Stimulated activated CD4-positive, alpha-beta T cell treated with anti-CD3 and anti-CD28 coated beads, TNF-alpha, amount 100 ng/mL, for 24 hours (primary cell): ENCODE measurements at places on chromosomes 11 and 22.

DNA sequence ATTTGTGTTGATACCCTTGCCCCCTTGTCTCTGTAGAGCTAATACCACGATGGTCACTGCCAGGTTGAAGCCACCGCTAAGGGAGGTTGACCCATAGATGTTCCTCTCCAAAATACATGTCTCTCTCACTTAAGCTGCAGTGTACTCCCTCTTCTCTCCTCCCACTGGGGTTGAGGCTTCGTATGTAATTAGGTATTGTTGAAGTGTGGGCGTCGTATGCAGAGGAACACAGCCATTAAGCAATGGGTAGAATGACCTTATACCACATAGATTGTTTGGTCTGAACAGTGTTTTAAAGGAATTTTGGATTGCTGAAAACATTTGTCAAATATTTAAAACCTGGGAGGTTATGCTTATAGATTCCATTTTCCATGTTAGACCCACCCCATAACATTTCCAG, 71.9 kb downstream of the TRAF6 start:
- DNase-seq = no peak

- DNase-seq = no peak
Measured at GRCh38 chr11:102727890-102728289, 3.1 kb upstream of the MMP8 start.

DNA sequence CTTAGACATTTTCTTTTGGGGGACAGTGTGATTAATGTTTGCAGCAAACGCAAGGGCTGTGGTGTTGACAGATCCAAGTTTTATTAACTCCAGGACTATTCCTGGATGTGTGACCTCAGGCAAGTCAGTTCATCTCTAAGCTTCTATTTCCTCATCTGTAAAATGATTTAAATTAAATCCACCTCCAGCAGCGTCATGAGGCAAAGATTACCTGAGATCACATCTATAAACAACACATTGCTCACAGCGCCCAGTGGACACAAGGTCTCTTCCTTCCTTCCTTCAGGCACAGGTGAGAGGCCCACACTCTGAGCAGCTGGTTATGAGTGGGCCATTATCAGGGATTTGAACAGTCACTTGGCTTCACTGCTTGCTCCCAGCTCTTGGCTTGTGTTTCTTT, 111.2 kb upstream of the RASSF10 start:
- no peak for DNase-seq

GRCh38 chr22:31281733-31282132, 10.6 kb downstream of the PIK3IP1 start:
- DNase-seq = no peak

DNA sequence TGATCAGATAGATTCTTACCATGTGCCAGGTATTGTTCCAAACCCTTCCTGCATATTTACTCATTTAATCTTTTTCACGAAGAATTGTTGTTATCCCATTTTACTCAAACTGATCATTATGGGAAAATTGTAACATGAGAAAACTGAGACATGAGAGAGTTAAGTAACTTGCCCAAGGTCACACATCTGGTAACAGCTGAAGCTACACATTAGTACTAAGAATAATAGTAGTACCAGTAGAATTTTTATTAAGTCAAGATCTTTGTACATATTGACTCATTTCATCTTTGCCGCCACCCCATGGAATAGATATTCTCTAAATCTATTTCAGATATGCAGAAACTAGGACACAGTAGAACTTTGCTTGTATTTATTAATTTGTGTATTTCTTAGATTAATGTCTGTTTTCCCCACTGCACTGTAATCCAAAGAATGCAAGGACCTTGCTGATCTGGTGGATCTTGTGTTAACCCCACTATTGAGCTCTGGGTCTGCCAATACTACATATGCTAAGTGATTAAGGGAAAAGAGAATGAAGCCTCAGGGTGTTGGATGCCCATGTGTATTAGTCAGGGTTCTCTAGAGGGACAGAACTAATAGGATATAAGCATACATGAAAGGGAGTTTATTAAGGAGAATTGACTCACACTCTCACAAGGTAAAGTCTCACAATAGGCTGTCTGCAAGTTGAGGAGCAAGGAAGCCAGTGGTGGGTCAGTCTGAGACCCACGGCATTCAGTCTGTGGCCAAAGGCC, 72.8 kb downstream of the PARVA start:
- DNase-seq = no peak

DNA sequence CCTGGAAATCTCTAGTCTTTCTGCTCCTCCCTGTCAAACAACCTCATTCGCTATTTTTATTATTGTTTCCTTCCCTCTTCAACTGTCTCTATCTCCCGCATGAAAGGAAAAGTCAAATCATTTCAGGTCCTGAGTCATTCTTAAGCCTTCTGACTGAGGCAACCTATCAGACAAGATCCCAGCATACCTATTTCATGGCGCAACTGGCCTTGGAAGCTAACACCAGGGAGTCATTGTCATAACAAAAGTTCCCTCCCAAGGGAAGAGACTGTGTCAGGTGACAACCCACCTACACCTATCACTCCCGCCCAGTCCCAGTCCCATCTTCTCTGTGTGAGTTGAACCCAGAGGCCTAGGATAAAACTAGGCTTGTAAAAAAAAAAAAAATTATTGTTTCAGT, 10.2 kb upstream of the ARHGAP42 start:
- DNase-seq = no peak

- no peak for DNase-seq
Measured at GRCh38 chr11:7088921-7089320, at the start of gene RBMXL2. Gene RBMXL2, plus strand, starts transcription at chr11:7088998. Its CDS starts 123 bp downstream, at chr11:7089121.

DNA sequence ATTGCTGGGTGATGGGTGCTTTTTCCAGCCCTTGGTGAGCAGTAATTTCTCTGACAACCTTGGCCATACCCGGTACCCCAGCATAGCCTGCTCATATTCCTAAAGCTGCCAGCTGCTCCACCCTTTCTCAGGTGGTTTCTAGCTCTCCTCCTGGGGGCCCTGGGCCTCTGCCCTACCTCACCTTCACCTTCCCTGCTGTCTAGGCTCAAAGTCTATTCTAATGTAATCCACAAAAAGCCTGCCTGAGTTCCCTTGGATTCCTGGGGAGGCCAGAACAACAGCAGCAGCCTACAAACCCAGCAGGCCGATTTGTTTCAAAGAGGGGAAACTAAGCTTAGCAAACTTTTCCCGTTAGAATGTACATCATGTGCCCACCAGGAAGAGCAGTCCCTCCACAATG, 117.6 kb downstream of the DSCAML1 start:
- DNase-seq = no peak

DNA sequence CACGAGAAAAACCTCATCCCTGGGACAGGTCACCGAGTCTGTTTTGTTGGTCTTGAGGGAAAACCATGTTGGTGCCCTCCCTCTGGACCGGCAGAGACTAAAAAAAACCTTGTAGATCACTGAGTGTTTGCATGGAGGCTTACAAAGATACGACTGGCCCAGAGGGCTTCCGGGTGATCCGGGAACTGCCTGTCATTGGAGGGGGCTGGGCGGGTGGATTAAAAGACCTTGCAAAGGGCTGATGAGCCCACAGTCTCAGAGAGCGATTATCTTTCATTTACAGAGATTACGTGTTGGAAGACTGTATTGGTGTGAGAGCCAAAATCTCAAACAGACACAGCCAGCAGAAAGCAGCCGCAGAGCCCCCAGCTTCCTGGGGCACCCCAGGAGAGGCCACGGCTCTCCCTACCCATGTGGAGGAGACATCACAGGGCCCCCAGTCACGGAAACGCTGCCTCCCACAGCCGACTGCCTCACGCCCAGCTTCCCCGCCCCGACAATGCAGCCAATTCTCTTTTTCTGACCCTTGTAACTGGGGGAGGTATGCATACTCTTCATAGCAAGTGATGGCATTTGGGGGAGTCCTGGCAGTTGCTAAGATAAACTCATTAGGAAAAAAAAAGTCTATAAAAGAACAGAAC, 426.4 kb downstream of the CTTN start:
- DNase-seq = no peak

GRCh38 chr11:2580571-2581001, 119.2 kb downstream of the KCNQ1OT1 start:
- DNase-seq = no peak
